ENCODE measurements at places on chromosomes 16 and 17. TPM values are rescaled to one million over a fixed set of nuclear protein-coding genes. Genes with fewer than 3 reads are reported as not detected.

DNA sequence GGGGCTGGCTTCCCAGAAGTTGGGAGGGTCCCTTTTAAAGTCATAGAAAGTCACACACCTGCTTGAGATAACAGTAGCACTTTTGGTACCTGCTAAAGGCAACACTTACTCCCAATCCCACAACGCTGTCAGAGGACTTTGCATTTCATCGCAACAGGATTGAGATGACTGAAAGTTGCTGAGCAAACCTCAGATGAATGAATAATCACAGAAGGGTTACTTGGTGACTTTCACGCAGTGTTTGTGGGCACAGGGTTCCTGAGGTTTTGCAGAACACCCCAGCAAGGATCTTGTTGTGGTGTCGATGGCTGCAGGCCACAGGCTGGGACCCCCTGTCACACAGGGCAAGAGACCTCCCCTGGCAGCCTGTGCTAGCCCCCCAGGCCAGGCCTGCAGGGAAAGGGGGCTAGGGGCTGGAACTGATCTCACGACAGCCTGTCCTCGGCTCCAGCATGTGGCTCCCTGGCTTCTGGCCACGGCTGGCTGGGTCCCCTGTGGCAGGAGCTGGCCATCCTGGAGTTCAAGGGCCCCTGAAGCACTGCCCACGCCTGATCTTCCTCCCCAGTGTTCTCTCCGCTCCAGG, 79.4 kb upstream of the CBX4 start:
- H3K27me3 ChIP-seq: peaks cover 31% of the 10 kb centered on the region
- H3K4me3 ChIP-seq: no peak overlapping the region
- no peaks in the 10 kb centered on the region for H3K36me3 ChIP-seq
- H3K27ac ChIP-seq: peak overlapping the region; percentile 57

DNA sequence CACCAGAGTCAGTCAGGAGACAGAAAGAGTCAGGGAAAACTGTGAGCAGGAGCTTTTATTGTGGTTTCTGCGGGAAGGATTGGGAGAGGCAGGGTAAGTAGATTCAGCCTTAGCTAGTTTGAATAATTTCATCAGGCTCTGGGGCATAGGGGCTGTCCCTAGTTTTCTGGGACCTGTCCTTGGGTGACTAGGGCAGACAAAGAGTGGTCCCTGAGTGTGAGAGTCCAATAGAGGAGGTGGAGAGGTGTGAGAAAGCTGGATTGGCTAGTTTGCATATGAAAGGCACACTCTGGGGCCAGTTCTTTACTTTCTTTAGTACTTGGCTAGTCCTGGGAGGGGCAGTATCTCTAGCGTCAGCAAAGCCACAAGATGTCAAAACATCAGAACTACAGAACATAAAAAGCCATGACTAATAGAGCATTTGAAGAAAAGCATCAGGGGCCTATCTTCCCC, 255.6 kb downstream of the HS3ST3A1 start:
- no peaks in the 10 kb centered on the region for H3K4me1 ChIP-seq
- DNase-seq: no peak
- H3K4me3 ChIP-seq: no peak overlapping the region
- H3K36me3 ChIP-seq: no peaks in the 10 kb centered on the region

DNA sequence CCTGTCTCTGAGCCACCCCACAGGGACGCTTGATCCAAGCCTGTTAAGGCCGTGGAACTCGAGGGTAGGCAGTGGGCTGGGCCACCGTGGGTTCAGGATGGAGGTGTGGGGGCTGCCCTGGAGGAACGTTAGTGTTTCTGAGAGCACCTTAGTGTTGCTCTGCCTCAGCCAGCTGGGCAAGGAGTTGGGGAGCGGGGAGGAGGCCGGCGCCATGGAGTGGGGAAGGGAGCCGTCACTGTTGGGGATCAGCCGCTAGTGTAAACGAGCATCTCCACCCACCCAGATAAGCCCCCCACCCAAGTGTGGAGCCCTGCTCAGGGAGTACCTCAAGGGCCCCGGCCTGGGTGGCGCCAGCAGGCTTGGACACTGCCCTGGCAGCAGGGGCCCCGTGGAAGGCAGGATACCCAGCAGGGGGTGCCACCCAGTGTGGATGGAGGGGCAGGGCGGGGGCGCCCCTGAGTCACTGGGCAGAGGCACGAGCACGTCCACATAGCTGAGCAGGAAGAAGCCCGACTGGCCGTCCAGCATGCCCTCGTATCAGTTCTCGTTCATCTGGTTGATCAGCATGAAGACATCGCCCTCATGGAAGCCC, 98.6 kb downstream of the KPNA2 start:
- no peak overlapping the region for H3K4me3 ChIP-seq
- no peak for DNase-seq
- H3K27me3 ChIP-seq: no peaks in the 10 kb centered on the region
- no peak overlapping the region for H3K27ac ChIP-seq
- peaks cover 29% of the 10 kb centered on the region for H3K36me3 ChIP-seq

GRCh38 chr17:21452377-21453143, 76.4 kb downstream of the KCNJ12 start:
- H3K27ac ChIP-seq: no peak overlapping the region
- peaks cover 19% of the 10 kb centered on the region for H3K4me1 ChIP-seq
- H3K4me3 ChIP-seq: peak overlapping the region; percentile 25

- no peaks in the 10 kb centered on the region for H3K27me3 ChIP-seq
- DNase-seq: peak; percentile 53
- peaks cover 24% of the 10 kb centered on the region for H3K4me1 ChIP-seq
- peaks cover 49% of the 10 kb centered on the region for H3K36me3 ChIP-seq
These were observed 18.4 kb downstream of the CYB5D2 start for GRCh38 chr17:4161192-4161966.

DNA sequence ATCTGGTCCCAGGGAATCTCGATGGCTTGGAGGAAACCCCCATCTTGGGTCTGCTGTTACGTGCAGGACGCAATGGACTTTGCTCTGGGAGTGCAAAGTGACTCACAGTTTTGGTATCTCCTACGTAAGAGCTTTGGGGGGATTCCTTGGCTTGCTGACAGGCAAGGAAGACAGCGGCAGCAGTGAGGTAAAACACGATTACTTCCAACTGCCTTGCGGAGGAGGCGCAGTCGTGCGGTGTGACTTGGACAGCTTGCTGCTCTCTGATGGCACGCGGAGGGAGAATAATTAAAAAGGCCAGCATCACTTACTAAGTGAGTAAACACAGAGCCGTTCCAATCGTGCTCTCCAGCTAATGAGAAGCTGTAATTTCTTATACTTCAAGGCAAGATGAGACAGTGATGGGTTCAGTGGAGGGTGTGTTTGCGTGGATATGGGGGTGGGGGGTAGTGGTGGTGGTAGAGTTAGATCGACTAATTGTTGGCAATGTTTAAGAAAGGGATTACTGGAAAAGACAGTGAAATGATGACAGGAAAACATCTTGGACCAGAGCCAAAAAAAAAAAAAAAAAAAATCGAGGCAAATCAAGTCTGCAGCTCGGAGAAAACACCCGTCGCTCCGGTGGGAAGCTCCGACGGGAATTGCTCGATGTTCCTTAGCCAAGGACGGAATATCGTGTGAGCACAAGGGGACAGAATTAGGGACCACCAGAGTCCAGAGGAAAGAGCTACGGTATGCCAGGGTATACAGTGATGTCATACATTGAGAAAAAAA, 184.8 kb upstream of the ZFHX3 start:
- H3K4me1 ChIP-seq: no peaks in the 10 kb centered on the region
- H3K27me3 ChIP-seq: no peaks in the 10 kb centered on the region
- no peak overlapping the region for H3K27ac ChIP-seq
- no peak for DNase-seq
- H3K36me3 ChIP-seq: no peaks in the 10 kb centered on the region

DNA sequence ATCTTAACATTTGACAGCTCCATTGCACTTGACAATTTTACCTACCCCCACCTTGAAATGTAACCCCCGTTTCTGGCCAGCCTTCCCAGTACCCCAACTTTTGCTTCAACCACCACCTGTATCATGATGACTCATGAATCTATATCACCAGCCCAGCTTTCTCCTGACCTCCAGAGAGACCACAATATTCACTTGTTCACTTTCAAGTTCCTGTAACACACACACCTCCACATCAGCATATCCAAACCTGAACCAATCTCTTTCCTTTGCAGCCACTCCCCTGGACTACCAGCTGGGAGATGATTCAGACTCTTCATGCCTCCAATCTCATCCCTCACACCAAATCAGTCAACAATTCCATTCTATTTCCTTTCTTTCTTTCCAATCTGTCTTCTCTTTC, 8.0 kb downstream of the SMG6 start:
- no peaks in the 10 kb centered on the region for H3K27me3 ChIP-seq
- H3K36me3 ChIP-seq: peaks cover 98% of the 10 kb centered on the region
- DNase-seq: no peak
- peaks cover 7% of the 10 kb centered on the region for H3K4me1 ChIP-seq

- no peak overlapping the region for H3K4me3 ChIP-seq
- no peaks in the 10 kb centered on the region for H3K36me3 ChIP-seq
- H3K4me1 ChIP-seq: peaks cover 23% of the 10 kb centered on the region
- DNase-seq: no peak
These were observed 82.9 kb upstream of the CBX4 start for GRCh38 chr17:79922116-79922601.

The INPP5K gene
- 57.9 TPM for total RNA-seq
